Activated CD8-positive, alpha-beta T cell treated with anti-CD3 and anti-CD28 coated beads, Interleukin-2, amount 10 ng/mL, durations not matched to agents 7 days and 5 days (primary cell): ENCODE measurements at places on chromosomes 3 and 15. TPM values are rescaled to one million over a fixed set of nuclear protein-coding genes. Genes with fewer than 3 reads are reported as not detected.

- peaks cover 15% of the 10 kb centered on the region for H3K4me1 ChIP-seq
- no peak overlapping the region for H3K27ac ChIP-seq
- H3K27me3 ChIP-seq, result peaks cover 38% of the 10 kb centered on the region
- no peak for DNase-seq
- no peak overlapping the region for H3K4me3 ChIP-seq
Measured at GRCh38 chr3:170421111-170421641, 2.5 kb downstream of the CLDN11 start.

IL12A gene
- not detected for total RNA-seq

DNA sequence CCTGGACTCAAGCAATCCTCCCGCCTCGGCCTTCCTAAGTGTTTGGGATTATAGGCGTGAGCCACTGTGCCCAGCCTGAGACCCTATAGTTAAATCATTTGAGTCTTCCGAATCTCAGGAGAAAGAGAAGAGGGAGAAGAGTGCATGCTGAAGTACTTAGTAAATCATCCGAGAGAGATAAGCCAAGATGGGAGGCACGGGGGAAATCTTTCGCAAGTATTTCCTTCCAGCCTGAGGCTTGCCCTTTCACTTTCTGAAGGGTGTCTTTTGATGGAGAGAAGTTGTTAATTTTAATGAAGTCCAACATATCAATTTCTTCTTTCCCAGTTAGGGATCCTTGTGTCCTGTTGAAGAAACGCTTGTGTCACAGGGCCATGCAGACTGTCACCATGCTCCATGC is 97.1 kb upstream of the SLC6A6 start:
- H3K4me1 ChIP-seq, result peaks cover 15% of the 10 kb centered on the region
- H3K4me3 ChIP-seq, result no peak overlapping the region
- DNase-seq, result no peak
- H3K27ac ChIP-seq, result no peak overlapping the region
- no peaks in the 10 kb centered on the region for H3K36me3 ChIP-seq

DNA sequence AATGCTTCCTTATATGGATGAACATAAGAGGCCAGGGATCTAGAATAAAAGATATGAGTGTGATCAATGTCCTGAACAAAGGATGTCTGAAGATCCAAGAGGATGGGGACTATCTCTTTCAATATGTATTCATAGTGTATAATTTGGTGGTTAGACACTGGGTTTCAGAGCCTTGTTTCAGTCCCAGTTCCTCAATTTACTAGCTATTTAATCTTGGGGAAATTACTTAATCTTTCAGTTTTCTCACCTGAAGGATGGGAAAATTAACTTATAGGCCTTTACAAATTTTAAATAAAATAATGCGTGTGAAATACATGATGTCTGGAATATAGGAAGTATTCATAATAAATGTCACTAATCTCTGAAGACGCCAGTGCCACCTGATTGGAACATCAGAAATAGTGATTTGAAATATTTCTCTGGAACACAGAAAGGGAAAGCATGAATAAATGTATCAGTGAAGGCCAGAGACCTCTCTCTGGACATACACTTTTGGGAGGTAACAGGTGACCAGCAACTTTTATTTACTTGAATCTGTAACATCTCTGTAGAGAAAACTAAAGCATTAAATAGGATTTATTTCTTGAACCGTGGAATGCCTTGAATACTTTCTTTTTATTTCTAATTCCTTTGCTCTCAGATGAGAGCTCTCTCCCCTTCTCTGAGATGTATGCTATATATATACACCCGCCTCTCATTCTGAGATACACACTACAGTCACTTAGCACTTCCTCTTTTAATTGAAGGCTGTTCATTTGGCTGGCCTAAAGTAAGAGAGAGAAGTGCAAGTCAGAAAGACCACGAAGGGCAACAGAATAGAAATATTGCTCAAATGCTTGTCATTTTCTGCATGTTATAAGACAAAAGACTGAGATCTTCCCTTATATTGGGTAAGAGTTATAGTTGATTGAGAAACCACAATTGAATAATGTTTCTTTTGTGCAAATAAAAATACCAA is 407.1 kb downstream of the LSAMP start:
- no peak overlapping the region for H3K27ac ChIP-seq
- no peak for DNase-seq
- H3K27me3 ChIP-seq, result no peaks in the 10 kb centered on the region
- H3K4me3 ChIP-seq, result no peak overlapping the region

DNA sequence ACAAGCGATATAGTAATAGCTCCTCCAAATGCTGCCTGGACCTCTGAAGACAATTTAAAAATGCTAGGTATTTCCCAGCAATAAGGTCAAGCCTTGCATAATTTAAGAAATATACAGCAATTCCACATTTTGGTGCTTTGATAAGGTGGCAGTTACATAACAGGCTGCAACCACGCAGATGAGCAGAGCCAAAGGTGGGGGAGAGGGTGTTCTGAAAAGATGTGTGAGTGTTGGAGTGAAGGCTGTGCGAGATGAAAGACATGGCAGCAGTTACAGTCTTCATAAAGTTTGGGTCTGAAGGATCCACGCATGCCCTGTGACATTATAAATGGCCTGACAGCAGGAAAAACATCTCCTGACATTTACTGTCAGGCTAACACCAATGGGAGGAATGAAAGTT is 26.1 kb downstream of the CTDSPL start:
- no peak overlapping the region for H3K27ac ChIP-seq
- H3K36me3 ChIP-seq, result no peaks in the 10 kb centered on the region
- DNase-seq, result no peak
- H3K27me3 ChIP-seq, result peaks cover 16% of the 10 kb centered on the region
